ENCODE measurements at places on chromosomes 7 and 10. TPM values are rescaled to one million over a fixed set of nuclear protein-coding genes. Genes with fewer than 3 reads are reported as not detected.

Gene TSPAN33
- total RNA-seq = 11.4 TPM

Gene FAM180A
- total RNA-seq = 1.4 TPM

Gene ANLN
- 10.8 TPM for total RNA-seq

Gene ZNF789
- total RNA-seq = 2.5 TPM

DNA sequence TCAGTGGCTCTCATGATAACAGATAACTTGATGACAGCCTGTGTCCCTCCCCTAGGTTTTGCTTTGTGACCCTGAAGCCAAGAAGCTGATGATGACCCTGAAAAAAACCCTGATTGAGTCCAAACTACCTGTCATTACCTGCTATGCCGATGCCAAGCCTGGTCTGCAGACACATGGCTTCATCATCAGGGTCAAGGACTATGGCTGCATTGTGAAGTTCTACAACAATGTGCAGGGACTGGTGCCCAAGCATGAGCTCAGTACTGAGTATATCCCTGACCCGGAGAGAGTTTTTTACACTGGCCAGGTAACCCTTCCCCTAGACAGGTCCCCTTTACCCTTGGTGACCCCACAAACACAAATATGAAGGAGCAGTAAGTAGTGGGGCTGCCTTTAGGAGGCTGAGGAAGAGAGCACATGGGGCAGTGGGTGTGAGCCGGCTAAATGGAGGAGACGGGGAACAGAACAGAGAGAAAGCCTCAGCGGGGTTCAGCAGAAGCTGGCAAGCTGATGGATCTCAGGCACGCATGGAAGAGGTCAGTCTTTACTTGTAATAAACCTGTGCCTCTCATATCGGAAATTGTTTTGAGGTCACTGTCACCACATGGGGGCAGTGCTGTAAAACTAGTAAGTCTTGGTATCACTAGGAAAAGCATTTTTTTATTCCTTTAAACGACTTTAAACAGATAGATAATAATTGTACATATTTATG is 20.2 kb downstream of the PDCD11 start:
- DNase-seq = no peak
